ENCODE measurements at places on chromosomes 7 and 10. TPM values are rescaled to one million over a fixed set of nuclear protein-coding genes. Genes with fewer than 3 reads are reported as not detected.
A peak's percentile ranks its signal among the peaks of the same experiment; 100 is the strongest.

GRCh38 chr7:25028370-25029021 is 48.5 kb upstream of the OSBPL3 start:
- DNase-seq, result peak; percentile 71

- DNase-seq, result no peak
Observed at GRCh38 chr10:78361031-78361430, 327.4 kb downstream of the RPS24 start.

GRCh38 chr10:127150136-127150535 is 46.3 kb downstream of the INSYN2A start:
- DNase-seq, result peak; percentile 62

GRCh38 chr7:112538726-112539255 is 58.0 kb downstream of the LSMEM1 start:
- DNase-seq, result no peak

GRCh38 chr7:70267381-70268120 is 669.3 kb downstream of the AUTS2 start:
- no peak for DNase-seq

- peak; percentile 78 for DNase-seq
Observed at GRCh38 chr7:134514663-134515062, 12.7 kb upstream of the AKR1B10 start.

DNA sequence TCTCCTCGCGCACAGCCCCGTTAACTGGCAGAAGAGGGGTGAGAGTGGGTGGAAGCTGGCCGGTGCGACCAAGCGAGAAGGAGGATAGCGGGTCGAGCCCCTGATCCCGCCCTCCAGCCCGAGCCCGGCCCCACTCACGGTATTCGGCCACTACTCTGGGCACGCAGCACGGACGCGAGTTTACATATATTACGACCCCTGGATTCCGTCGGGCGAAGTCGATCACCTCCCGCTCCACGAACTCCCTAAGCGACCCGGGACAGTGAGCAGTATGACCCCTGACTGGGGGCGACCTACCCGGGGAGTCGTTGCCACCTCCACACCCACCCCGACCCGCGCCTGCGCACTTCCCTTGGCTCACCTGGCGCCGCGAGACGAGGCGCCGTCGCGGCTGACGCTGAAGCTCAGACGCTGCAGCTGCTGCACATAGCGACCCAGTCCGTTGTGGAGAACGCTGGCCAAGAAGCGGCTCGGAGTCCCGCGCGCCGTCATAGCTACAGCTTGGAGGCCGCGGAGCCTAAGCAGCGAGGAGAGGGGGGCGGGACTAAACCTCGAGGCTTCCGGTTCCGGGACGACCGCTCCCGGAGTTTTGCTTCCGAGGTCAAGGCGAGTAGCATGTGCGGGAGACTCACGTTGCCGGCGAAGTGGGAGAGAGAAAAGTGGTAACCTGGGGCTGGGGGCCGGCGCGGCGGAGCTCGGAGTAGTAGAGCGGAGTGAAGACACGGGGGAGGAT is at the start of the genes MRPL43 and TWNK:
Gene MRPL43 (minus strand): TSS at position 546 of the 733 bp plus-strand sequence. CDS start 54 bp downstream, at position 492.
Gene TWNK (plus strand): TSS at position 592 of the 733 bp plus-strand sequence. CDS start 668 bp downstream, outside the sequence.
- DNase-seq, result peak; percentile 71

Gene ASIC3
- total RNA-seq, result 1.6 TPM

Gene MRLN
- not detected for total RNA-seq

GRCh38 chr7:70400829-70401380 is 731.0 kb upstream of the GALNT17 start:
- no peak for DNase-seq

DNA sequence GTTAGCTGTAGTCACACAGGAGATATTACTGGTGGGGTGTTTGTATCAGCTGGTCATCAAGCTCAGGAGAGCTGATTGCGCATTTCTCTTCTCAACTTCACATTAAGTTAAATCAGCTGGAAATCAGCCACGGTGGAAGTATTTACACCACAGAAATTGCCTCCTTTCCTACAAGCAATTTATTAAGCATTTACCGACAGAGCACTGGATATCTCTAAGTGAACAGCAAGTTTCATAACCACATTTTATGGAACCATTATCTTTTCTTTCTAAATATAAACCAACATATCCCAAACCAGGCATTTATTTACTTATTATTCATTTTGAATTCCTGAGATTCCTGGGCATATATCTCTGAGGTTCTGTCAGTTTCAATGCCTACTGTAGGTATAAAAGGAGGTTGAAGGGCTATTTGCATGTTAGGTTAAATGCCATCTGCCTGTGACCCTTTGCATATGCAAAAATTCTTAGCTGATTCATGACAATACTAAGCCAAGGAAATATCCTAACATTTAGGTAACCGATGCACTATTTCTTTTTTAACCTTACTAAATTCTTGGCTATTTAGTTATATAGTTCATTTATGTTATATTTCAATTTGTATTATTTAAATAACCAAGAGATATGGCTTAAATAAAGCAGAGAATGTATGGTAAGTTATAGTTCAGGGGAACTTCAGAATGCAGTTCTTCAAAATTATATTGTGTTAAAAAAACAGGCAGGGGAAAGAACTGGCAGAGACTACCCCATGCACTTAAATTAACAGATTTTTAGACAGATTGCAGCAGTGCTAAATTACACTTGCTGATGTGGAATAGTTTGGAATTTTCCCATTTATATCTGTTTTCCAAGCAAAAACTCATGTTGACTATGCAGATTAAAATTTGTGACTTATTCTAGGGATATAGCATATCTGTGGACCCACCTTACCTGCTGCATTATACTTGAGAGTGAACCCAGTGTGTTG is 56.8 kb downstream of the DYNC1I1 start:
- no peak for DNase-seq

- DNase-seq, result no peak
Observed at GRCh38 chr10:61463035-61463909, 10.1 kb upstream of the TMEM26 start.

GRCh38 chr7:122260336-122260735 is 44.2 kb downstream of the FEZF1 start:
- DNase-seq, result no peak

GRCh38 chr10:84837877-84838276 is 509.5 kb downstream of the CCSER2 start:
- no peak for DNase-seq

DNA sequence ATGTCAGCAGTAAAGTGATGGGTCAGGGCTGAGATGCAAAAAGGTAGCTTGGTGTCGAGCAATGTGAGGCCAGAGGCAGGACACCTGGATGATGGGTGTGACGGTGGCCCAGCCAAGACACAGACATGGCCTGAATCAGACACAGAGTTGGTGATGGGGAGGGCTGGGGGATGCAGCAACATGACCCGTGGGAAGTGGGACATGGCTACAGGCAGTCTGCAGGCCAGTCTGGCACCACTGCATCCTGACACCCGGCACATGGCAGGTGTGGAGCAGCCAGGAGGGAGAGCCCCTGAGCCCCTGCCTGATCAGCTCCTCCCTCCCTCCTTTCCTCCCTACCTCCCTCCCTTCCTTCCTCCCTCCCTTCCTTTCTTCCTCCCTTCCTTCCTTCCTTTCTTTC is 114.8 kb upstream of the WDR11 start:
- DNase-seq, result no peak
